Stimulated activated CD4-positive, alpha-beta T cell treated with anti-CD3 and anti-CD28 coated beads, Interleukin-12 subunit alpha, Interleukin-12 subunit beta, amount 100 ng/mL, for 48 hours (primary cell): ENCODE measurements at places on chromosomes 13 and 19.

GRCh38 chr19:40836754-40837429, 13.4 kb downstream of the CYP2A6 start:
- DNase-seq, result no peak

DNA sequence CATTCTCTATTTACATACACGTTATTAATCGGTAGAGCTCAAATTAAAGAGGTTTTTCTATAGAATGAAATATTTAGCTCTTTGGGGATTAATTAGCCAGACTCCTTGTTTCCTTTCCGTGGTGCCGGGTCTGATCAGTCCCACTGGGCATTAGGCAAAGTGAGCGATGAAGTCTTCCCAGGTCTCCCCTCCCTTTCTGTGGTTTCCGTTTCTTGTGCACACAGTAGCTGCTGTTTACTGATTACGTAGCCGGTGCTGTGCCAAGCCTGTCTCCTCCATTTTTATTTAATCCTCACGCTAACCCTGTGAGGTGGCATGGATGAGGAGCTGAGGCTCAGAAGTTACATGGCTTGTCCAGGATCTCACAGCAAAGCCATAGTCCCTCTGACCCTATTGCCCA, 9.0 kb downstream of the SLC25A15 start:
- no peak for DNase-seq

DNA sequence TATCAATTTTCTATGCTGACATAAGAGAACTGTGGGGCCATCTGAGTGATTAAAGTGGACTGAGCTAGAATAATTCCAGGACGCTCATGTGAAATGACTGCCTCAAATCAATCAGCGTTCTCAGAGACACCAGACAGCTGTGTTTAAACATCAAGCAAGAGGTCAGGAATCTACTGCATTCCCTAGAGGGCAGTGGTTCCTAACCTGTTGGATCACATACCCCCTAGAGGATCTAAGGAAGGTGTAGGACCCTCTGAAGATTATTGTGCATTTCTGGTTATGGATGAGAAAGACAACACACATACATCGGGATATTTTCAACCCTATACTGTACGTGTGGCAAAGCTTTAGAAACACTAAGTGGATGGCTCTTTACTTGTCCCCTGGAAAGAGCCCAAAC, 51.8 kb upstream of the FREM2 start:
- DNase-seq, result no peak

DNA sequence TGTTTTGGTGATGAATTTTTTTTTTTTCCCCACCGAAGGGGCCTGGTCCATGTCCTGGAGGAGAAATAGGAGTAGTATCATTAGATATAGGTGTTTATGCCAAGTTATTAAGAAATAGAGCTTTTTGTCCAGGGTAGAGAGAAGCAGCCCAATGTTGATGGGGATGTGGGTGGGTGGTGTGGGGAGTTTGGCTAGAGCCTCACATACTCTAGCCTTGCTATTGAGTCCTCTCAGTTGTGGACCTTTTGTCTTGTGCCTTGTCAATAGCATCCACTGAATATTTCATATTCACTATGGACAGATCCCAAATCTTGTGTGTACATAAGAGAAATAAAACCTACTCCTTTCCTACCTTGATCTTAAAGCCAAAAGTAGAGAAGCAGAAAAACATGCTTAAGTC, 134.0 kb downstream of the LMO7 start:
- no peak for DNase-seq

DNA sequence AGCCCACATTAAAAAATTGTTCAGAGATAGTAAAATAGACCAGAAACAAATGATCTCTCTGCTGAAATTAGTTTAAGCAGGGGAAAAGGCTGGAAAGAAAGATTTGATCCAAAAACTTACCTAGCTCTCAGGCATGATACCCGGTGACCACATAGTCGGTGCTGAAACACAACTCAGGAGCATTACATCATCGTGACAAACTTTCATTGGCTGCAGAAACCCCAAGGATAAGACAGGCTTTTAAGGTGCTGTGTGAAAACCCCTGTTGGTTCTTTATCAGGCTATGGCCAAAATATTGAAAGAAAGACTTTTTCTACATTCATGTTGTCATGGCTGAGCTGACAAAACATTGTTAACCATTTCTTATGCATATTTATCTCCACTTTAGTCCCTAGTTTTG, 171.7 kb upstream of the KLF12 start:
- no peak for DNase-seq

DNA sequence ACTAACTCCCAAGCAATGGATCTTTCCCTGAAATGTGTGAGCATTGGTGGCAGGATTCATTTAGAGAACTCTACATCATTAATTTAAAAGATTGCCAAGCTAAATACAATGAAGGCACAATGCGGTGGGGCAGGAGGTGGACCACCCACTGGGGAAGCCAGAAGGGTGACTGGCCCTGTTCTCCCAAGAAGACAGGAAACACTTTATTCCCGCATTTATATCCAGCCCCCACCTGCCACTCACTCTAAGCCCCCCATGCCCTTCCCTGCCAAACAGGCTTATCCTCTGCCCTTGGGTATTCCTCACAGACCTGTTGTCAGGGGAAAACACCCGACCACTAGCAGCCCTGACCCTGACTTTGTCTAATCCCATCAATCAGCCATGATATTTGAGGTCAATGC, 189.1 kb upstream of the UBL3 start:
- DNase-seq, result no peak

DNA sequence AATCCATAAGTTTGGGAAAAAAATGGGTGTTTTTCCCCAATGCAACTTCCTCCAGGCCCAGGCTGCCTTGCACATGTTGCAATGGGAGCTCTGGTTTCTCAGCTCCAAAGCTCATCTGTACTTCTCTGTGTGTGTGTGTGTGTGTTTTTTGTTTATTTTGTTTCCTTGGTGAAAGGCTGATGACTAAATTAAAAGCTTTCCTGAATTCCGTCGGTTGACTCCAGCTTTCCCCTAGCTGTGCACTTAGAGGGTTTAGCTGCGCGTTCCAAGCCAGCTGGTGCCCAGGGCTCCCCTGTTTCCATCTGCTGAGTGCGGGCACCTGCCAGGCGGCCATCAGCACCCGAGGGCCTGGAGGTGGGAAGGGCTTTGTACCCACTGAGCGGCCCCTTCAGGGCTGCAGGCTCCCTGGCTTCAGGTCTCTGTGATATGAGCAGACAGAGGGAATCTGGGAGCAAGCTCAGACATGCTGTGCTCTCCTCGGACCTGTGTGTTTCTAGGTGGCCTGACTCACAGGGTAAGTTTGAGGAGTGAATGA, 129.1 kb upstream of the SOX1 start:
- DNase-seq, result no peak

DNA sequence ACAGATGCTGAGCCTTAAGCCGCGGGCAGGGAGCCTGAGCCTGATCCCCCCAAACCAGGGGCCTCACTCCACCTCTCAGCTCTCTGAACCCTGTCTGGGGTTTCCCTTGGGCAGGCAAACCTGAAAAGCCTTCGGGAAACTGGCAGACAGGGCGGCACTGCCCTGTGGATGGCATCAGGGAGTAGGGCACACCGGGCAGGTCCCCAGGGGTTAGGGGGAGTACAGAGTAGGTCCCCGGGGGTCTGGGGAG, 9.7 kb downstream of the MKNK2 start:
- DNase-seq, result no peak

- no peak for DNase-seq
These were observed 31.5 kb downstream of the SLC7A1 start for GRCh38 chr13:29563941-29564340.

- DNase-seq, result no peak
These were observed 842.7 kb upstream of the SLC10A2 start for GRCh38 chr13:103908911-103909310.

GRCh38 chr13:99626461-99627082, 125.3 kb downstream of the TM9SF2 start:
- no peak for DNase-seq

- peak; percentile 34 for DNase-seq
These were observed 1.5 kb downstream of the C3 start for GRCh38 chr19:6718741-6719539.

DNA sequence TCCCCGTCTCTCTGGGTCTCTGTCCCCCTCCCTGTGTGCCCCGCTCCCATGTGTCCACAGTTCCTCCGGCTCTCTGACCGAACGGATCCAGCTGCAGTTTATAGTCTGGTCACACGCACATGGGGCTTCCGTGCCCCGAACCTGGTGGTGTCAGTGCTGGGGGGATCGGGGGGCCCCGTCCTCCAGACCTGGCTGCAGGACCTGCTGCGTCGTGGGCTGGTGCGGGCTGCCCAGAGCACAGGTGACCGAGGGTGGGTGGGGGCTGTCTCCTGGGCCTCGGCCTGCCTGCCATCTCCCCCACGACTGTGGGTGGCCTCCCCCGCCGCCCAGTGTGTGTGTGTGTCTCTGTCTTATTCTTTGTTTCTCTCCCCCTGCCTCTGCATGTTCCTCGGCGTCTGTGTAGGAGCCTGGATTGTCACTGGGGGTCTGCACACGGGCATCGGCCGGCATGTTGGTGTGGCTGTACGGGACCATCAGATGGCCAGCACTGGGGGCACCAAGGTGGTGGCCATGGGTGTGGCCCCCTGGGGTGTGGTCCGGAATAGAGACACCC, 10.3 kb downstream of the TRPM4 start:
- no peak for DNase-seq

DNA sequence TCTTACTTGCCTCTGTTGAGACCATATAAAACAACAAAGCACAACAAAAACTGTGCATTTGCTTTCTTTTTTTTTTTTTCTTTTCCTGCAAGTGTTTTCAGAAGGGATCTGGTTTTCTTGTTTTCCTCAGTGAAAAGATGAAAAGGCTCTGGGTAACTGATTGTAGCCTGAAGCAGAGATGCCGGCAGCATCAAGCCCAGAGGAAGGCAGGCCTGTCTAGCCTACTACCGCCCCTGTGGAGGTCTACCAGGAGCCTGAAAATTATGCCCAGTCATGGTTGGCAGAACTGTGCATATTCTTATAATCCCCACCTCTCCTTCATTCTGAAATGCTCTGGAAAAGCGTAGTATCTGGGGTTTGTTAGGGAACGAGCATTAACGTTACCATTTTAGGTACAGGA, 32.6 kb upstream of the MEDAG start:
- no peak for DNase-seq
